ENCODE measurements at places on chromosomes 11 and 22.

GRCh38 chr22:38070250-38070921, 13.2 kb downstream of the PICK1 start:
- no peak for DNase-seq

DNA sequence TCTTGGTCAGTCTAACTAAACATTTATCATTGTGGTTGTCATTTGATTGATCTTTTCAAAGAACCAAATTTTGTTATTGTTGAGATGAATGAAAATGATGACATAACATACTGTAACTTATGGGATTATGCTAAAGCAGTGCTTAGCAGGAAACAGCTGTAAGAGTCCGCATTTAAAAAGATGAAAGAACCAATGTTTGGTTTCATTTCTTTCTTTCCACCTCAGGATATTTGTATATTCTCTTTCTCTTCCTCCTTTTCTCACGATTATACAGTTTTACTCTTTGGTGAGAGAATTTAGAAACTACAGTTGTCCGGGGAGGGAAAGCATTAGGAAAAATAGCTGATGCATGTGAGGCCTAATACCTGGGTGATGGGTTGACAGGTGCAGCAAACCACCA, 23.1 kb downstream of the PIH1D2 start:
- DNase-seq, result no peak

GRCh38 chr11:44116234-44116830, 20.9 kb downstream of the EXT2 start:
- DNase-seq, result no peak

- no peak for DNase-seq
These were observed 122.6 kb downstream of the APOL5 start for GRCh38 chr22:35840302-35840739.

GRCh38 chr22:45802054-45802453, 130.4 kb downstream of the ATXN10 start:
- DNase-seq, result no peak

DNA sequence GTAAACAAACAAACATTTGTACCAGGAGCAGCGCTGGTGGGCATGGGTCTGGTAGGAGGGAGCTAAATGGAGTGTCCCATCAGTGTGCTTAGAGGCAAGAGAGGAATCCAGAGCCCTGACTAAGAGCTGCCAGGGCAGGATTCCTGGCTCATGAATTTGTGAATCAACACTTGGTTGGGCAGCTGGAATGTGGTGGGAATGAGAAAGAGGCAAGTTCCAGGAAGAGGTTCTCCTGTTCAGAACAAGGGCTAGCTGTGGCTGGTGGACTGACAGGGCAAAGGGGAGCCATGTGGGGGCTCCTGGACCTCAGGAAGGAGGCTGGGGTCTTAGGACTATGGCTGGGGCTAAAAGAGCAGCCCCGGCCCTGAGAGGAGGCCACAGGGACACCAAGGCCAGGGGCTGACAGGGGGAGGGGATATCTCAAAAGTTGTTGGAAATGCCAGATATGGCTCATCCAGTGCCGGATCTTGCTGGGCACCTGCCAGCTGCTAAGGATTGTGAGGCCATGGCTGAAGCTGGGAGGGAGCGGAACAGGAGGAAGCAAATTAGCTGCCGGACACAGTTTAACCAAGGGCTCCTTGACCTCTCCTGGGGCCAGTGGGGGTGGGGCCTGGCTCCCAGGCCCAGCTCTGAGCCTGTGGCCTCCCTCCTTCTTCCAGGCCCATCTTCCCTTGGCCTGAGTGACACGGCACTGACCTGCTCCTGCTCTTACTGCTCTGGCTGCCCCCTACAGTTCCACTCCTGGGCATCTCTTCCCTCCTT, 14.6 kb upstream of the P2RY6 start:
- no peak for DNase-seq

DNA sequence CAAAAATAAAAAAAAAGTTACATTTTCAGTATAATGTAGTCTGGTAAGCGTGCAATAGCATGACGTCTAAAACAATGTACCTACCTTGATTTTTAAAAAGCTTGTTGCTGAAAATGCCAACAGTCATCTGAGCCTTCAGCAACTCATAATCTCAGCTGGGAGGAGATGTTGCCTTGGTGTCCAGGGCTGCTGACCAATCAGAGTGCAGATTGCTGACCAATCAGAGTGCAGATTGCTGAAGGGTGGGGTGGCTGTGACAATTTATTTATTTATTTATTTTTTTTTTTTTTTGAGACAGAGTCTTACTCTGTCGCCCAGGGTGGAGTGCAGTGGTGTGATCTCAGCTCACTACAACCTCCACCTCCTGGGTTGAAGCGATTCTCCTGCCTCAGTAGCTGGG, 17.8 kb downstream of the ZBED4 start:
- DNase-seq, result no peak

DNA sequence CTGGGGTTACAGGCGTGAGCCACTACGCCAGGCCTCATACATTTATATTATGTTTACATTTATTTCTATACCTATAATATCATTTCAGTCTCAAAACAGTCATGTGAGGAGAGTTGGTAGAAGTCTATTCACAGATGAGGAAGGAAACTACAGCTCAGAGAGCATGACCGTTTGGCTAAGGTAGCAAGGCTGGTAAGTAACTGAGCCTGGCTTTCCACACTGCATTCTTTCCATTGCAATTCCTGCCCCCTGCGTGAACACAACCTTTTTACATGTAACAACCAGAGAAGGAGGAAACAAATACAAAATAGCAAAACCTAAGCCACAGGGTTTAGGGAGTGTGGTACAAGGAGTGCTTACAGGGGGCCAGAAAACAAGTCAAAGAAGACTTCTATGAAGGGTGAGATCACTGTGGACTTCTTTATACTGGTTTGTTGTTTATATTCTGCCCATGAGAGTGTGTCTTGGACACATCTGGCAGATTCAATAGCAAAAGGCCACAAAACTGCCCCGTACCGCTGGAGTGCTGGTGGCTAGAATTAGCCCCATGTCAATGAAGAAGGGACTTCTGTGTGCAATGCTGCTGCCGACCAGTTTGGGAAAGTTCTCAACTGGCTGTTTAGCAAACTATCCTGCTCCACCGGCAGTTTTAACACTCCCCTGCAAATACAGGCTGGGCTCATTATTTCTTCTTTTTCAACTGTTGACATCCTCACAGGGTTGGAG, 19.0 kb downstream of the MICAL3 start:
- DNase-seq, result no peak

GRCh38 chr11:9103542-9104276, 12.3 kb upstream of the SCUBE2 start:
- DNase-seq, result no peak

DNA sequence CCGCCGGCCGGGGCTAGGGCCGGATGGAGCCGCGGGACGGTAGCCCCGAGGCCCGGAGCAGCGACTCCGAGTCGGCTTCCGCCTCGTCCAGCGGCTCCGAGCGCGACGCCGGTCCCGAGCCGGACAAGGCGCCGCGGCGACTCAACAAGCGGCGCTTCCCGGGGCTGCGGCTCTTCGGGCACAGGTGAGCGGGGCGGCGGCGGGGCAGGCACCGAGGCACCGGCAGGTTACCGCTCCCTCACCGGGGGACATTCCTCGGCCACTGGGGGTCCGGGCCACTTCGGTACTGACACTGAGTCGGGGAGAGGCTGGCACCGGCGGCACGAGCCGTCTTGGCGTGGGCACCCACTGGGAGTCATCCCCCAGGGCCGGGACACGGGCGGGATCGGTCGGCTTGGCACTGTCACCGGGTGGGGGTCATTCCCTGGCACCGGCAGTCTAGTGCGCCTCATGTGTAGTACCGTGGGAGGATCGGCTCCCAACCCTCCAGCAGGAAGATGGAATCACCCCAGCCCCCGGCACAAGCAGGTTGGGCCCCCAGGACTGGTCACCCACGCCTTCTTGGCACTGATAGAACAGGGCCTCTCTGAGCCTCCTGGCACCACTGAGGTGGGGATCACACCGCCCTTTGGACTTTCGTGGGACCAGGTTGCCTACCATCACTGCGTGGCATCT, 511 bp downstream of the DGKZ start:
- no peak for DNase-seq

- no peak for DNase-seq
These were observed 77.5 kb downstream of the NTM start for GRCh38 chr11:131447898-131448297.

DNA sequence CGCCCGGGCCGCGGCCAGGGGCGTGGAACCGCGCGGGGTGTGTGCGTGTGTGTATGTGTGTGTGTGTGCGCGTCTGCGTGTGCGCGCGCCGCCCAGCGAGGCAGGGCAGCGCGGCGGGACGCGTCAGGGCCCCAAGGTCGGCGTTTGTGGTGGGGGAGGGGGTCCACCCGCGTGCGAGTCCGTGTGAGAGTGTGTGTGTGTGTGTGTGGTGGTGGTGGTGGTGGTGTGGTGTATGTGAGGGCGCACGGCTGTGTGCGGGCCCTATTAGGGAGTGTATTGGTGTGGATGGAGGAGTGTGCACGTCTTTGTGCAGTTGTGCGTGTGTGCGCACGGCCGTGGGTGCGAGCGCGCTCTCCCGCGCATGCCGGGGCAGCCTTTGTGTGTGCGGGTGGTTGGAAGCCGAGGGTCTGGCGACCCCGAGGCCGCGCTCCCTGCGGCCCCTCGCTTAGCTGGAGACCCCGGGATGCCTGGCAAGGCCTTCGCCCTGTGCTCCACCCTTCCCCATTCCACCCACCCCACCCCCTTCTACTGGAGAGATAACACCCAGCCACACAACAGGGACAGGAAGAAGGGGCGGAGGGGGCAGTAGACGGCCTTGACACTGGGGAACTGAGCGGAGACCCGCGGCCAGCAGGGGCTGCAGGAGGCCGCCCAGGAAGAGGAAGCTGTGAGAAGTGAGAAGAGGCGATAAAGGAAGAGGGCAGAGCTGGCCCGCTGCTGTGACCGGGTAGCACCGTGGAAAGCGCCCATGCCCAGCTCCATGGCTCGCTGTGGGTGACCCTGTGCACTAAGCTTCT, 528 bp upstream of the ARRB1 start:
- no peak for DNase-seq

DNA sequence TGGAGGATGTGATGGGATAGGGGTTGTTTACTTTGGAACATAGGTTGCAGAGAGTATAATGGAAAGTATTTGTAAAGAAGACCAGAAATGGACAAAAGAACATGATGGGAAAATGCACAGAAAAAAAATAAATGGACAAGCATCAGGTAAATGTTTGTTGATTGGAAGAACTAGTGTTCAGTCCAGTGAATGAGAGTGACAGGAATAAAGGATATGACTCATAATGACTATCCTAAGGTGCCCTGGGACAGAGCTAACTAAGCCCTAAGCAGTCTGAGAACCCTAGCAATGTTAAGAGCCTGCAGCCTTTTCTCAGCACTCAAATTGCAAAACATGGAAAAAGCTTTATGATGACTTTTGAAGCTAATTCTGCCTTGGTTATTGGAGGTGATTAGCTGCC, 732.8 kb upstream of the ANO5 start:
- no peak for DNase-seq

GRCh38 chr11:82980292-82980691, 78.8 kb downstream of the DDIAS start:
- no peak for DNase-seq

GRCh38 chr11:44978274-44978960, 27.7 kb upstream of the TP53I11 start:
- DNase-seq, result no peak

DNA sequence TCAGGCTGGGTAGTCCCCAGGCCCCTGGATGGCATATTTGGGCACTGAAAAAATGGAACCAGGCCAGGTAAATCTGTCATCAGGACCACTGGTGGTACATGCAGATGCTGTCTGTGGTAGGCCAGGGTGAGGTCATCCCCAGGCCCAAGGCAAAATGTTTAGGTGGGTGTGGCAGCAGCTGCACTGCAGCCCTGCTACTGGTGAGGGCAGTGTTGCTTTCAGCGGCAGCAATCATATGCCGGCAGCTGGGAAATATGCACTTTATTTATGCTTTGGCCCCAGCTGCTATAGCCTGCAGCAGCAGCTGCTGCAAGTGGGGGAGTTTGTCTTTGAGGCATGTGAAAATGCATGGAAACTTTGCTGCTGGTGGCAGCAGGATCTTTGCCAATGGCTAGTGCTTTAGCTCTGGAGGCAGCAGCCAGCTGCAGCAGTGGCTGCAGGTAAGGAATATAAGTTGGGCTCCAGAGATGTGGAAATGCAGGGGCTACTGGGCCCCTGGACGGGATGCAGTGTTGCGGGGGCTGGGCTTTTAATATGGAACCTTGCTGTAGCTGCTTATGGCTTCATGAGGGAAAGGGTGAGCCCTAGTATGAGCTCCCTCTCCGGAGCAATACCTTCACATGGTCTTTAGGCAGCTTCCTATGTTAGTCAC, 365.7 kb upstream of the CADM1 start:
- no peak for DNase-seq

DNA sequence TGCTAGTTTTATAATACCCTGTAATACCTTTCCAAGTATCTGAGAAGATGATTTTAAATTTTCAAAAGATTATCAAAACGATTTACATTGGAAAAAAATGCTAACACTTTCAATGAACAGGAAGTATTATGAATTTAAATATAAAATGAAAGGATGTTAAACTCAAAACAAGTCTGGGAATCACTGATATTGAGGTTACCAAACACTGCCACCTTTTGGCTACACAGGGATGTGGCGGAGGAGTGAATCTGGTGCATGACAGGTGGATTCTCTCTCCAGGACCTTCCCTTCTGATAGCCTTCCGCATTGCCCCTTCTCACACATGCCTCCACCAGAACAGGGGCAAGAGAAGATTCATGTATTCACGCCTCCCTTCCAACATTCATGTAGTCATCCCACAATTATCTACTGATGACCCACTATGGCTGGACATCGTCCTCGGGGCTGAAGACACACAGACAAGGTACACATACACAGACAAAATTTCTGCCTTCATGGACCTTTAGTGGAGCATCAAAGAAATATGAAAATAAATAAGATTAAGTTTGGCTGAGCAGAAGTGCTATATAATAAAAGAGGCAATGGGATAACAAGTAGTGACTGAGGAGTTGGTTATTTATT, 34.7 kb downstream of the ATG16L2 start:
- DNase-seq, result no peak

DNA sequence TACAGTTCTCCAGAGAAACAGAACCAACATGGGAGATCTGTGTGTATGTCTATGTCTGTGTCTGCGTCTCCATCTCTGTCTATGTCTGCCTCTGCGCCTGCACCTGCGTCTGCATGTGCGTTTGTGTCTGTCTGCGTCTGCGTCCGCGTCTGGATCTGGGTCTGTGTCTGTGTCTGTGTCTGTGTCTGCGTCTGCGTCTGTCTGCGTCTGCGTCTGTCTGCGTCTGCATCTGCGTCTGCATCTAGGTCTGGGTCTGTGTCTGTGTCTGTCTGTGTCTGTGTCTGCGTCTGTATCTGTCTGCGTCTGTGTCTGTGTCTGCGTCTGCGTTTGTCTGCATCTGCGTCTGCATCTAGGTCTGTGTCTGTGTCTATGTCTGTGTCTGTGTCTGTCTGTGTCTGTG, 88.4 kb upstream of the SLC22A12 start:
- DNase-seq, result no peak

DNA sequence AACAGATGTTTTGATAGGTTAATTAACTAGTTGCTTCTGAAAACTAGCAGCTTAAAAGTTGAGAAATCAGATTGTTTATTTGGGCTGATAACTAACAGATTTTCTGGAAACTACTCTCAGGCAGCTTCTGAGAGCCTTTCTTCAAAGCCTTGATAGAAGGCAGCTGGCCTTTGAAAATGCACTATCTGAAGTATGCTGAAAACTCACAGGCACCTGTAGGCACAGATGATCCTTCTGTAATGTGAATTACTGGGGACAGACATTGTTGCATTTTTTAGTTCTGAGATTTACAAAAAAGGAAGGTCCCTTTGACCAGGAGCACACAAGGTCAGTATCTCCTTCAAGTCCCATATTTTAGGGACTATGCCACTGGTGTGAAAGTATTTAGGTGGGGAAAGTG, 460.8 kb upstream of the CNTN5 start:
- DNase-seq, result no peak
